ENCODE measurements at places on chromosomes 11 and 22.

- DNase-seq: no peak
Measured at GRCh38 chr22:42074132-42074811, at the start of gene PHETA2. Gene PHETA2 (plus strand): TSS chr22:42074248. CDS start chr22:42077294, 3,046 bp downstream.

DNA sequence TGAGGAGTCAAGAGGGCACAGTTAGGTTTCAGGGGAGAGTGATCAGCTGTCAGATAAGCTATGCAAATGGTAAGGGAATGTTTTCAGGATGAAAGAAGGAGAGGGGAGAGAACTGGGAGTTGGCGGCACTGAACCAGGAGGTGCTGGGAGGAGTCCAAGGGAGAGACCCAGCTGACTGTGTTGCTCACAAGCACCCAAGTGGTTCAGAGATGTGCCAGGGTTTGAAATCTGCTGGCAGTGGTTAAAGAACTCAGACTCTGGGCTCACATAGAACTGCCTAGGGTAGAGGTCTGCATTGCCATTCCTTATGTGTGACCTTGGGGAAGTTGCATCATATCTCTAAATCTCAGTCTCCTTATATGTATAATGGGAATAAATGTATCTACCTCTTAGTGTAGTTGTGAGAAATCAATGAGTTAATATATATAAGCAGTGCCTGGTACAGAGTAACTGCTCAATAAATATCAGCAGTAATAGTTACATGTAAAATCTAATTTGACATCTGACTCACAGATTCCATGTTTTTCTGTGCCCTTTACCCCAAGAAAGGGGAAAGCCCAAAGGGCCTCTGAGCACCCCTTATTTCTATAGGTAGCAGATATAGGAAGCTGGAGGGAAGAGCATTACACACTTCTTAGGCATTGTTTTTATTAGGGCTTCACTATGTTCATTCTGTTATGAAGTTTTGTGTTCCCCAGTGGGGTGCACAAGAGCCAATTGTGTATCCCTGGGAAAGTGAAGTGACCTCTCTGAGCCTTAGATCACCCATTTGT lies 66.9 kb upstream of the SESN3 start:
- DNase-seq: no peak

DNA sequence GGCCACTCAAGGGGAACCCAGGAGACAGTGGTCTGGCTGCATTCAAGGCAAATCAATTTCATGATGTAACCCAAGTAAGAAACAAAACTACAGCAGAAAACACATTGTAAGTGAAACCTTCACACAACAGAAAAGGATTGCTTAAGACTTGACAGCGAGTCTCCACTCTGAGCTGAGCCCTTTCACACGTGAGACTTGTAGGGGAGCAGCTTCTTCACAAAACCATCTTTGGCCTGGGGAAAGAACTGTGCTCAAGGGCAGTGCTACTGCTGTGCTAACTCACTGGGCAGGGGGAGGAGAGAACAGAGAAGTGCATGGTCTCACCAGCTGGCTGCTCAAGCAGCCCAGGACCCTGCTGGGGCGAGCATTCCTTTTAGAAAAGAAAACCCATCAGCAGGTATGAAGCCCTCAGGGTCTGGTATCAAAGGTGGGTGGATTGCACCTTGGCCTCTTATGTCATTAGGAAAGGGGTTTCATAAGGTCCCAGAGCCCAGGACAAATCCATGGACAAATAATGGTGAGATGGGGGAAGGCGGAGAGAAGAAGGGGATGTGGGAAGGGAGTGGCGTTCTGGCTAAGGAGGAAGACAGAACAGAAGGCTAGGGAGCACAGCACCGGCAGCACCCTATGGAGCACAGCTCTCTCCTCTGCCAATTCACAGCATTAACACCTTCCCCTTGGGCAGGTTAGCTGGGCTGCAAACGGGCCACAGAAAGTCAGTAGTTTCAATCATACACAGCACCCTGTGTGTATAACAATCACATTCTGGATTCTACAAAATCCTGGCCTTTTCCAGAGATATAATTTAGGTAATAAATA lies 20.6 kb upstream of the RAPSN start:
- peak; percentile 1 for DNase-seq

- no peak for DNase-seq
Measured at GRCh38 chr22:30301995-30302809, 12.9 kb upstream of the CASTOR1 start.

DNA sequence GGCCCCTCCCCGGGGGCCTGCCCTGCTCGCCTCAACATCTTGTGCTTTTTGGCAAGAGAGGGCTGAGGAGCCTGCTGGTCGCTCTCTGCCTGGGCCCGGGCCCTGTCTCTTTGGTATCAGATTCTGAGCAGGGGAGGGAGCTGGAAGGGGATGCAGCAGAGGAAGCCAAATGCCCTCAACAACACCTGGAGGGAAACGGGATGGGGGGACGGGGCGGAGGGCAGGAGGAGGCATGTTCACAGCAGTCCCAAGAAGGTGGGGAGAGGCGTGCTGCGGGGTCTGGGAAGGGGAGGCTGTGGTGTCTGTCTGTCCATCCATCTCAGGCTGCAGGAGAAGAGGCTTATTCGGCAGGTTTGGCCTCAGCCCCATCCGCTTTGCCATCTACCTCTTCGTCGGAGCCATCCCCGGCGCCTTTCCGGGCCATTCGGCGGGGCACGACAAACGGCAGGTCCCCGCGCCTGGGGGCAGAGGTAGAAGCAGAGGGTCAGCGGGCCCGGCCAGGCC lies 29.4 kb downstream of the APOL1 start:
- DNase-seq: no peak

- DNase-seq: no peak
Measured at GRCh38 chr11:62141111-62142042, 17.6 kb downstream of the INCENP start.

All from NCI-H345 (cell line).